GM04503 (cell line): ENCODE measurements at places on chromosomes 1 and 21.
A peak's percentile ranks its signal among the peaks of the same experiment; 100 is the strongest.

DNA sequence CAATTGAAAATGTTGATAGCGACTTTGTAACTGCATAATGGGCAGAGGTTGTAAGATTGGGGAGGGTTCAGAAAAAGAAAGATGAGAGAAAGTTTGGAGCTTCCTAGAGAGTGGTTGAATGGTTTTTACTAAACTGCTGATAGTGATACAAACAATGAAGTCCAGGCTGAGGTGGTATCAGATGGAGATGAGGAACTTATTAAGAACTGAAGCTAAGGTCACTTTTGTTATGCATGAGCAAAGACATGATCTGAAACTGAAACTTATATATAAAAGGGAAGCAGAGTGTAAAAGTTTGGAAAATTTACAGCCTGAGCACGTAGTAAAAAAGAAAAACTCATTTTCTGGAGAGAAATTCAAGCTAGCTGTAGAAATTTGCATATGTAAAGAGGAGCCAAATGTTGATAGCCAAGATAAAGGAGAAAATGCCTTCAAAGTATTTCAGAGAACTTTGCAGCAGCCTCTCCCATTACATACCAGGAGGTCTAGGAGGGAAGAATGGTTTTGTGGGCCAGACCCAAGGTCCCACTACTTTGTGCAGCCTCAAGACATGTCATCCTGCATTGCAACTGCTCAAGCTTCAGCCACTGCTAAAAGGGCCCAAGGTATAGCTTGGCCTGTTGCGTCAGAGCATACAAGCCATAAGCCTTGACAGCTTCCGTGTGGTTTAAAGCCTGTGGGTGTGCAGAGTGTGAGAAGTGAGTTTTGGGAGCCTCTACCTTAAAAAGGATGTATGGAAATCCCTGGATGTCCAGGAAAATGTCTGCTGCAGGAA is 843.9 kb downstream of the AMY1C start:
- DNase-seq: no peak

- no peak for DNase-seq
Observed at GRCh38 chr1:220680085-220680687, 10.0 kb upstream of the C1orf115 start.

DNA sequence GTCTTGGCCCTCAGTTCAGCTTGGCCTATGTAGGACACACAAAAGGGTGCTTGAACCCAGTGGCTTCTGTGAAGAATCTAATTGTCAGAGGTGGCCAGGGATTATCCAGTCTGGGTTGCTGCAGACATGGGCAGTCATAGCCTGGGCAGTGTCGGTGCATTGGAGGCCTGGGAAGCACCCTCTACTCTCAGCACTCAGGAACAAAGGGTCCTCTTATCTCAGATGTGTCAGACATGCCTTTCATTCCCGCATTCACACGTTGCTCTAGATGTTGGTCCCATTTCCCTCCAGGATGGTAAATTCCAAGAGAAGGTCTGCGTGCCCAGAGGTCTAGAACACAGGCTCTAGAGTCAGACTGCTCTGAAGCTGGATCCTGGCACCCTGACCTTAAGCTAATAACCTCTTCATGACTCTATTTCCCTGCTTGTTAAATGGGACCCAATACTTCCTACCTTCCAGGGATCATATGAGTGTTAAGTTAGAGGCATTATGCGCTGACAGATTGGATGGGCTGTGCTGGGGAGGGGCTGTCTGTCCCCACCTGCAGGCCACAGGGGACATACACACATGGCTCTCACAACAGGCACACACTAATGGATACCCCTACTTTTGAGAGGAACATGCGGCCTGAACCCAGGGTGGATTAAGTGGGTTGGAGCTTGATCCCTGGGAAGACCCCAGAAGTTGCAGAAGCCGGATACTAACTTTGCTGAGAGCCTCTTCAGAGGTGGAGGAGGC is 16.5 kb upstream of the EDN2 start:
- no peak for DNase-seq

GRCh38 chr1:241081473-241081872 is 275.5 kb downstream of the RGS7 start:
- DNase-seq: no peak

GRCh38 chr21:34704119-34704518 is 35.3 kb downstream of the CLIC6 start:
- DNase-seq: peak; percentile 85

DNA sequence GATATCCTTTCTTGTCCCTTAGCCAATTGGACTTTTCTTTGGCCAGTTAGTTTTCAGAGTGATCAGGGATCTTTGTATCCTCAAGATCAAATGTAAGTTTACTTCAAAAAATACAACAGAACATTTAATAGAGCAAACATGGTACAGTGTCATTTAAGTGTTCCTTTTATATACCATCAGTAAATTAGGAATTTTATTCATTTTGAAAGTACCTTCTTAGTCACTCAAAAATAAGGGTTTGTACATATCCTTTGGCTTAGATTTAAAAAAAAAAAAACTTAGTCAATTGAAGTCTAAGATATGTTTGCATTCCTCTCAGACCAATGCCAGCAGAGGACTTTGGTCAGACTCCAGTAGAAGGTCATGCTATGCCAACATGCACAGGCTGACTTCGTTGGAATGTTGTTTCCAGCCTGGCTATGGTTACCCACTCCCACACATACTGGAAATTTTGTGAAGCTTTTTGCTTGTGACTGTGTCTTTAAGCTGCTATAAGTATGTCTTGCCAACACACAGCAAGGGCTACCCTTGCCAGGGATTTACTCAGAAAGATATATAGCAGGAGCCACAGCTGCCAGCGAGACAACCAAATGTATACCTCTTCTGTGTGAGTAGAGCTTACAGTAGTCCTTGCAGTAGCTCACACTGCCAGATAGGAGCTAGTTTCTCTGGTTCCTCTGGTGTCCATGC is 81.5 kb upstream of the LRIF1 start:
- DNase-seq: peak; percentile 31

- peak; percentile 63 for DNase-seq
Observed at GRCh38 chr1:182149411-182149965, 88.0 kb upstream of the ZNF648 start.

DNA sequence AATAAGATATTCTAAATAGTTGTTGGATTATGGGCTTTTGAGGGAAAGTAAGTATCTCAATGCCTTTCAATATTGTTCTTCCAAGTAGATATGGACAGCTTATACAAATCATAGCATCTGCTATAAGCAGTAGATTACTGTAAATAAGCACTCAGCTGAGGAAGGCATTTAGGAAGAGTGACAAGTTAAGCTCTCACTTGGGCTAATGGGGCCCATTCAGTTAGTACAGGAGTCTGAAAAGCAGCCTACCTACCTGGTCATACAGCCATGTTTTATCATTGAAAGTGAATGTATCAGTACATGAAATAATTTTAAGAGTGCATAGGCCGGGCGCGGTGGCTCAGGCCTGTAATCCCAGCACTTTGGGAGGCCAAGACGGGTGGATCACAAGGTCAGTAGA is 73.1 kb downstream of the APP start:
- DNase-seq: no peak

DNA sequence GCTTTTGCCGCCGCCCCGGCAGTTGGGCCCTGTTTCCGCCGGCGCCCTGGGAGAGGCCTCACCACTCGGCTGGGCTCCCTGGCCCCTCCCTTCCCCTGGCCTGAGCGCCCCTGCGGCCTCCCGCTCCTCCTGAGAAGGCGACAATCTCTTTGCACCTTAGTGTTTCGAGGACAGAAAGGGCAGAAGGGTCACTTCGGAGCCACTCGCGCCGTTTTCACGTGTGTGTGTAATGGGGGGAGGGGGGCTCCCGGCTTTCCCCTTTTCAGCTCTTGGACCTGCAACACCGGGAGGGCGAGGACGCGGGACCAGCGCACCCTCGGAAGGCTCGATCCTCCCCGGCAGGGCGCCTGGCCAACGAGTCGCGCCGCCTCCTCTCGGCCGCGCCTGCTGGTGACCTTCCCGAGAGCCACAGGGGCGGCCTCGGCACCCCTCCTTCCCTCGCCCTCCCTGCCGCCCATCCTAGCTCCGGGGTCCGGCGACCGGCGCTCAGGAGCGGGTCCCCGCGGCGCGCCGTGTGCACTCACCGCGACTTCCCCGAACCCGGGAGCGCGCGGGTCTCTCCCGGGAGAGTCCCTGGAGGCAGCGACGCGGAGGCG is 432 bp upstream of the SIM2 start:
- no peak for DNase-seq

- no peak for DNase-seq
Observed at GRCh38 chr1:230077436-230078213, 10.6 kb downstream of the GALNT2 start.

GRCh38 chr1:46615735-46616134 is 876 bp downstream of the MOB3C start:
- DNase-seq: no peak

DNA sequence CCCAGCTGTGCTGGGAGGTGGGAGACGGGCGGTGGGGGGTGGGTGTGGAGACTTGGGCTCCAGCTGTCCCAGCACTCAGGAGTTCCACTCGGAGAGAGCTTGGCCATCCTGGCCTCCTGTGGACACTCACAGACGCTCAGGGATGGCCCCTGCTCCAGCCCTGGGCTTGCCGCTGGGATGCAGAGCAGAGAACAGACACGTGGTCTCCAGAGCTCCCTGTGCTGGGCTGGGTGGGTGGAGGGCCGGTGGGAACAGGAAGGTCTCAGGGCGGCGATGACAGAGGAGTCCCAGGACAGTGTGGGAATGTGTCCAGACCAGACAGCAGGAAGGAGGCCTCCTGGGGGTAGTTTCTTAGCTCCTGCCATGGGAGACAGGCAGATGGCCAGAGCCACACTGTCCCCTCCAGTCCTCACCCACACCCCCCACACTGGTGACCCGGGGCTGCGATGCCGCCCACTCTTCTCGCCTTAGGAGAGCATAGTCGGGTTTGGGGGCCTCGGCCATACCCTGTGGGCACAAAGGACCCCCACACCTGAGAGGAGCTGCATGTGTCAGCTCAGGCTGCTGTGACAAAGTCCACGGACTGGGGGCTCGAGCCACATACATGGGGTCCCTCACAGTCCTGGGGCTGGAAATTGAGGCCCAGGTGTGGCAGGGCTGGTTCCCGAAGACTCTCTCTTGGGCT is 2.0 kb downstream of the KRTAP10-9 start:
- no peak for DNase-seq

DNA sequence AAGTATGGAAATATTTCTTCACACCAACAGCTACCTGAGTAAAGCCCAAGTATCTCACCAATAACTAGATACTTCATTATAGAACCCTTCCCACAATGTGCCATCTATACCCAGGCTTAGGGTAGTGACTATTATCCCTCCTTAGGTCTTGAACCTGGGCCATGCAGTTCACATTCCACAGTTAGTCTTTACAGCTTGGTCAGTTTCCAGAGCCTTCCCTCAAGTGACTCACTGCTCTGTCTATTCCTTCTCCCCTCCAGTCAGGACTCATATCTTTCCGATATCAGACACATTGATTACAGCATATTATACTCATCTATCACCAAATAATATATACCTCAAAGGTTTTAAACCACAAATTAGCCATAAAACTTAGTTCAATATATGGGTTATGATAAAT is 23.6 kb downstream of the VAMP4 start:
- no peak for DNase-seq

- no peak for DNase-seq
Observed at GRCh38 chr1:162639718-162640117, 7.5 kb downstream of the DDR2 start.

DNA sequence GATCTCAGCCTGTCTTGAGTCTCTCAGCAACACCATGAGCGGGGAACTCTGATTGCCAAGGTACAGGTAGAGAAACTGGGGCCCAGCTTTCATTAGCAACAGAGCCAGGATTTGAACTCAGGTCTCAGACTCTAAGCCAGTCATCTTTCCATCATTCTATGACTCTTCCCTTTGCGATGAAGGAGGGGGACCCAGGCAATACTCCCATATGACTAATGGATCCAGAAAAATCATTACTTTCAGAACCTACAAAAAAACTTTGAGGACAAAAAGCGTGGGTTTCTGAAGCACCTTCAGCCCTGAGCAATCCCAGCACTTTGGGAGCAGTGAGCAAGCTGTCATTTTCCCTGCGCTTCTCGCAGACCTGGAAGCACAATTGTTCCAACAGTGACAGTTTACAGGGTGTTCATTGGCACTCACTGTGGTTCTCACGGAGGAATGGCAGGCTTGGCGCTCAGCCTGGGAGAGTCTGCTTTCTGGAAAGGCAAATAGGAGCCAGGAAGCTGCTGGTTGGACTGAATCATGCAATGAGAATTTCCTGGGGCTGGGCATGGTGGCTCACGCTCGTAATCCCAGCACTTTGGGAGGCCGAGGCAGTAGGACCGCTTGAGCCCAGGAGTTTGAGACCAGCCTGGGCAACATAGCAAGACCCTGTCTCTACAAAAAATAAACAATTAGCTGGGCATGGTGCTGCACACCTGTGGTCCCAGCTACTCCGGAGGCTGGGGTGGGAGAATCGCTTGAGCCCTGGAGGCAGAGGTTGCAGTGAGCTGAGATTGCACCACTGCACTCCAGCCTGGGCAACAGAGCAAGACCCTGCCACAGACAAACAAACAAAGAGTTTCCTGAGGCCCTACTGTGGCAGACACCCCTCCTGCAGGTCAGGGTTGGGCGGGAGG is 40.1 kb downstream of the SLC2A7 start:
- peak; percentile 96 for DNase-seq

- DNase-seq: peak; percentile 68
Observed at GRCh38 chr1:101253976-101254674, 17.3 kb downstream of the S1PR1 start.

- no peak for DNase-seq
Observed at GRCh38 chr1:69693921-69694675, 126.4 kb downstream of the LRRC7 start.

DNA sequence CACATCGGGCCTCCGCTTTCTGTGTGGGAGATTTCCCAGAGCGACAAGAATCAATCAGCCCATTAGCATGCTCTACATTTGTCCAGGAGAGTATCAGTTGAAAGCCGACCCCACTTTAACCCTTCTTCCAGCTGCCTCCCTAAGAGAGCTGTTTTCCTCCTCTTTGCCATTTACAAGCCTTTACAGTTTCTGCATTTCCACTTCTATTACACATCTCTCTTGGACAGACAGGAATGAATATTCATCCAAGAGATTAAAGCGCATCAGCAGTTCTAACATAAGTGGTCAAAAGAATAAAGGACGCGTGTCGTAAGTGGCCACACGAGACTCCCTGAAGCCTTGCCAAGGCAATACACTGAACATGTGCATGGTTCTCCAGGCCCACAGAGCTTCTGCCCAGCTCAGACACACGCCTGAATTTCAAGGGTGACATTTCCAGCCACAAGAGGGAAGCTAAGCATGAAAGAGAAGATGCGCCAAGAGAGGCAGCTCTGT is 47.3 kb downstream of the FAM78B start:
- DNase-seq: no peak

DNA sequence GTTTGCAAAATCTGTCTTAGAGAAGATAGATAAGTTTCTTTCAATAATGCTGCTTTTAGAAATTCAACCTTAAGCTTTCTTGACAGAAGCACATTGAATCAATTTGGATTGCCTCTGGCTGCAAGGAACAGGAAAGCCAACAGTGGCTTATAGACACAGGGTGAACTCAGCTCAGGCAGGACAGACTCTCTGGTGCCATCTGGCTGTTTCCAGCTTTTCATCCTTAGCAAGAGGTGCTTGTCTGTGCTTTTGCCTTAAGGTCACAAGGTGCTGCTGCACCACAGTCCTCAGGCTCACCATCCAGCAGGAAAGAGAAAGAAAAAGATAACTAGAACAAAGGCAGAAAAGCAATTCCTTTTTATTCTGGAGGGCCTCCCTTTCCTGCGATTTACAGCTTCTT is 93.7 kb upstream of the ETS2 start:
- DNase-seq: no peak
